Pancreas (tissue), 10 donors: ENCODE measurements at places on chromosomes 7 and 10. TPM values are rescaled to one million over a fixed set of nuclear protein-coding genes. Genes with fewer than 3 reads are reported as not detected.
A peak's percentile ranks its signal among the peaks of the same experiment; 100 is the strongest.

- DNase-seq: no peak
- no peaks in the 10 kb centered on the region for H3K36me3 ChIP-seq
Measured at GRCh38 chr10:27390681-27391080, 113.4 kb upstream of the RAB18 start.

GRCh38 chr7:311796-312195, 21.8 kb downstream of the FOXL3 start:
- no peak overlapping the region for H3K4me3 ChIP-seq
- no peaks in the 10 kb centered on the region for H3K4me1 ChIP-seq
- H3K27me3 ChIP-seq: no peaks in the 10 kb centered on the region
- H3K27ac ChIP-seq: no peak overlapping the region
- DNase-seq: no peak
- no peaks in the 10 kb centered on the region for H3K36me3 ChIP-seq

DNA sequence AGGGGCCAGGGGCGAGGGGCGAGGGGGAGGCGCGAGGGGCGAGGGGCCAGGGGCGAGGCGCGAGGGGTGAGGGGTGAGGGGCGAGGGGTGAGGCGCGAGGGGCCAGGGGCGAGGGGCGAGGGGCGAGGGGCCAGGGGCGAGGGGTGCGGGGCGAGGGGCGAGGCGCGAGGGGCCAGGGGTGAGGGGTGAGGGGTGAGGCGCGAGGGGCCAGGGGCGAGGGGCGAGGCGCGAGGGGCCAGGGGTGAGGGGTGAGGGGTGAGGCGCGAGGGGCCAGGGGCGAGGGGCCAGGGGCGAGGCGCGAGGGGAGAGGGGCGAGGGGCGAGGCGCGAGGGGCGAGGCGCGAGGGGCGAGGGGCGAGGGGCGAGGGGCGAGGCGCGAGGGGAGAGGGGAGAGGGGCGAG, 192.3 kb downstream of the PTPRN2 start:
- H3K36me3 ChIP-seq: no peaks in the 10 kb centered on the region
- no peak overlapping the region for H3K4me3 ChIP-seq
- no peaks in the 10 kb centered on the region for H3K4me1 ChIP-seq
- no peaks in the 10 kb centered on the region for H3K27me3 ChIP-seq

DNA sequence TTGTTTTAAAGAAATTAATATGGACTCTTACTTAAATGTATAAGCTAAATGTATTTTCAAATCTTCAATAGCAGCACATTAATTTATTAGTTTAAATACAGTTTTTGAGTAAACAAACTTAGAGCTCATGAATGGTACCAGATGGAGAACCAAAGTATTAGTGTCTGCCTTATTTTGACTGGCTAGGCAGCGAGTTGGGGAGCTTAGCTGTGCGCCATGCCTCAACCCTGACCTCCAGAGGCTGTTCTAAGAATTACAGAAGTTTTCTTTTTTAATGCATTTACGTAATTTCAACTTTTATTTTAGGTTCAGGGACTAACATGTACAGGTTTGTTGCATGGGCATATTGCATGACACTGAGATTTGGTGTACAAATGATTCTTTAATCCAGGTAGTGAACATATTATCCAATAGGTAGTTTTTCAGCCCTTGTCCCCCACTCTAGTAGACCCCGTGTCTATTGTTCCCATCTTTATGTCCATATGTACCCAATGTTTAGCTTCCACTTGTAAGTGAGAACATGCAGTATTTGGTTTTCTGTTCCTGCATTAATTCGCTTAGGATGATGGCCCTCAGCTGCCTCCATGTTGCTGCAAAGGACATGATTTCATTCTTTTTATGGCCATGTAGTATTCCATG, 166.8 kb downstream of the IQUB start:
- H3K27me3 ChIP-seq: no peaks in the 10 kb centered on the region
- no peak overlapping the region for H3K4me3 ChIP-seq
- no peak overlapping the region for H3K27ac ChIP-seq
- no peaks in the 10 kb centered on the region for H3K36me3 ChIP-seq
- no peak for DNase-seq
- no peaks in the 10 kb centered on the region for H3K4me1 ChIP-seq

DNA sequence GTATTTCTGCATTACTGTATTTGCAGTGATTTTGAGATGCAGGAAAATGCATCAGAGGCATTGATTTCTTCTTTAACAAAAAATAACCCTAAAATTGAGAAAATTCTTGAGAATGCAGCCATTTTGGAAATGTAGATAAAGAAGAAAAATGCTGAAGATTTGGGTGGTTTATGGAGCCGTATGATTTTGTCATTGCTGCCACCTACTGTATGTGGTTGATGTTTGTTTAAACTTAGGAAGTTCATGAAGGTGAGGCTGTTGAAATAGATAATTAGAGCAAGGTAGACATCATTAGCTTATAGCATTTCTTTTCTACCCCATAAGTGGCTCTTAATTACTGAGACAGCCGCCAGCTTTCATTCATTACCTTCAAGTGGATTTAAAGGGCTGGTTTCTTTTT, 92.1 kb upstream of the SAMD8 start:
- peaks cover 18% of the 10 kb centered on the region for H3K4me1 ChIP-seq
- no peaks in the 10 kb centered on the region for H3K27me3 ChIP-seq
- no peak for DNase-seq
- H3K4me3 ChIP-seq: no peak overlapping the region
- H3K36me3 ChIP-seq: no peaks in the 10 kb centered on the region
- H3K27ac ChIP-seq: no peak overlapping the region

- no peaks in the 10 kb centered on the region for H3K36me3 ChIP-seq
- no peaks in the 10 kb centered on the region for H3K27me3 ChIP-seq
- H3K4me3 ChIP-seq: peak overlapping the region; percentile 49
- H3K27ac ChIP-seq: peak overlapping the region; percentile 88
Measured at GRCh38 chr10:649798-650440, 39.5 kb downstream of the DIP2C start.

DNA sequence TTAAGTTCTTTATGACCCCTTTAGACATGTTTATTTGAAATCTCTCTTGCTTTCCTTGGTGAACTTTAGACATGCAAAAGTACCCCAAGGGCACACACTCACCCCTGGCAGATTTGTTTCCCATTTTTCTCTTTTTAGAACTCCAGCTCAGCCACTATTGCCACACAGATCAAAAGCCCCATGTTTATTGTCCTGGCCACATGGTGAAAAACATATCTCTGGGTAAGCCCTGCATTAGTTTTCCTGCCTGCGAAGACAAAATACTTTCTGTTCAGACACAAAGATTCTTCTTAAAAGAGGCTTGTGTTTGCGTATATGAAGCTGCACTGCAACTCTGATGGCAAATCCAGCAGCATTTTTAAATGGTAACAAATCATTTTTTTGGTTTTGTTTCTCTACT, 200.0 kb downstream of the POLR1F start:
- H3K4me3 ChIP-seq: no peak overlapping the region
- no peaks in the 10 kb centered on the region for H3K27me3 ChIP-seq
- H3K27ac ChIP-seq: no peak overlapping the region
- no peak for DNase-seq
- H3K4me1 ChIP-seq: no peaks in the 10 kb centered on the region

DNA sequence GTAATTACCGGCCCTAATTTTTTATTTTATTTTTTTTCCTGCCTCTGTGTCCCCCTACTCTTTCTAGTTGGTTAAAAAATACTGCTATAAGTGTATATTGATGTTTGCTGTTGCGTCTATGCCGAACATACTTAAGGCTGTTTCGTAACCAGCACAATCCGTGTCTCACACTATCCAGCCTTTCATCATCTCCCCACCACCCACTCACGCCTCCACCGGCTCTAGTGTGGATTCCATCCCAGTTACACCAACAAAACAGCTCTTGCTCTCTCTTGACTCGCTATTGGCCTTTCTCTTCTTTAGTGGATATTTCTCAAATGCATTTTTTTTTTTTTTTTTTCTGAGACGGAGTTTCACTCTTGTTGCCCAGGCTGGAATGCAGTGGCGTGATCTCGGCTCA, 70.1 kb upstream of the CAMK1D start:
- H3K4me3 ChIP-seq: no peak overlapping the region
- H3K27ac ChIP-seq: no peak overlapping the region
- no peaks in the 10 kb centered on the region for H3K4me1 ChIP-seq
- DNase-seq: no peak

FOXP2 gene
- 10.0 TPM for total RNA-seq

RNF148 gene
- total RNA-seq: 0.67 TPM

TNRC18 gene
- total RNA-seq: 34.5 TPM

PRSS37 gene
- not detected for total RNA-seq
